ENCODE measurements at places on chromosomes 6 and 20.

DNA sequence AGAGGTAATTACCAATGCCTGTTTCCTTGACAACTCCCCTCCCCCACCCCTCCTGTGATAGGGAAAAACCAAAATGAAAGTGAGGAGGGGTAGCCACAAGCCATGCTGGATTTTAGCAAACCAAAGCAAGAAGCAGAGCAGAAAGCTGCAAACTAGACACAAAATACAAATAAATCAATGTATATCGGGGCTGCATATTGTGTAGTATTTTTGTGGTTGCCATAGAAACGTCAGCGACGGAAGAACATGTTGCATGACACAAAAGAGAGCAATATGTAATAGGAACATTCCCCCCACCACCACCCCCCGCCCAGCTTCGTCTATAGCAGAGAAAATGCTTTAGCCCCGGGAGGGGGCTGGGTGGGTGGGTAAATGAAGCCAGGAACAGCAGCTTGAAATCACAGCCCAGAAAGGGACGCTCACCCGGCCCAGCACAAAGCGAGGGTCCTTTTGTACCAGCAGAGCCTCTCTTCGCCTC lies 548 bp downstream of the AGPAT4 start:
- peaks cover 15% of the 10 kb centered on the region for H3K4me1 ChIP-seq
- H3K4me3 ChIP-seq: peak overlapping the region; percentile 44
- H3K27ac ChIP-seq: peak overlapping the region; percentile 84

- H3K27me3 ChIP-seq: no peaks in the 10 kb centered on the region
- no peaks in the 10 kb centered on the region for H3K36me3 ChIP-seq
Measured at GRCh38 chr6:164007881-164008280, 593.4 kb downstream of the QKI start.

DNA sequence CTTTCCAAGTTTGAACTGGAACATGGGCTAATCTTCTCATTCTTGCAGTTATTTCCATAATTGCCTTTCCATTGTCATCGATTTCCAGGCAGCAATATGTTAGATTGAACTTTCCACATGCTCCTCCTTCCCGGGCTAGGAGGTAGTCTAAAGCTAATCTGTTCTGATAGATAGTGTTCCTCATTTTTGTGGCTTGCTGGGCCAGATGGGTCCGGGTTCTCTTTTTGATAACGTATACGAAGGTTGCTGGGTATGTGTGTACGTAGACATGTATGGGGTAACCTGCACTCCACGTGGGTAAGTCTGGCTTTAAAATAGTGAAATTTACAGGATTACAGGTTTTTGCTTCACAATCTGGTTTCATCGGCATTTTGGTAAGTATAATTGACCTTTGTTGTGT lies 14.0 kb upstream of the GMPR start:
- H3K4me1 ChIP-seq: peaks cover 7% of the 10 kb centered on the region
- H3K36me3 ChIP-seq: no peaks in the 10 kb centered on the region
- no peak for DNase-seq
- no peak overlapping the region for H3K27ac ChIP-seq
- no peak overlapping the region for H3K4me3 ChIP-seq

DNA sequence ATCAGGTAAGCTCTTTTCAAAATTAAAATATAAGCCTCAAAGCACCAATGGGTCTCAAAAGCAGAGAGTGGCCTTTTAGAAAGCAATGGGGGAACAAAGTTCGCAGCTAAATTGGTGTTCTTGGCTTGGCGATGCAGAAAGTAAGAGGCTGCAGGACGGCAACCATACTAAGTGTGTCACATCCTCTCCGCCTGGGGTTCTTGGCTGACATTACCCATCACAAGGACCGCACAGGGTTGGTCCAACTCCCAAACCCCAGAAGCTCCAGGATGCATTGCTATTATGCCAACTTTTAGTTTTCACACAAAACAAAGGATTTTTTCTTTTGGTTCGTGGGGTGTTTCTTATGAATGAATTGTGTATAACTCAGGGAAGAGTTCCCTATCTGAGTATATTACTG lies 124.8 kb downstream of the PRKN start:
- H3K4me1 ChIP-seq: no peaks in the 10 kb centered on the region
- no peaks in the 10 kb centered on the region for H3K27me3 ChIP-seq
- no peak overlapping the region for H3K4me3 ChIP-seq
- H3K36me3 ChIP-seq: no peaks in the 10 kb centered on the region

DNA sequence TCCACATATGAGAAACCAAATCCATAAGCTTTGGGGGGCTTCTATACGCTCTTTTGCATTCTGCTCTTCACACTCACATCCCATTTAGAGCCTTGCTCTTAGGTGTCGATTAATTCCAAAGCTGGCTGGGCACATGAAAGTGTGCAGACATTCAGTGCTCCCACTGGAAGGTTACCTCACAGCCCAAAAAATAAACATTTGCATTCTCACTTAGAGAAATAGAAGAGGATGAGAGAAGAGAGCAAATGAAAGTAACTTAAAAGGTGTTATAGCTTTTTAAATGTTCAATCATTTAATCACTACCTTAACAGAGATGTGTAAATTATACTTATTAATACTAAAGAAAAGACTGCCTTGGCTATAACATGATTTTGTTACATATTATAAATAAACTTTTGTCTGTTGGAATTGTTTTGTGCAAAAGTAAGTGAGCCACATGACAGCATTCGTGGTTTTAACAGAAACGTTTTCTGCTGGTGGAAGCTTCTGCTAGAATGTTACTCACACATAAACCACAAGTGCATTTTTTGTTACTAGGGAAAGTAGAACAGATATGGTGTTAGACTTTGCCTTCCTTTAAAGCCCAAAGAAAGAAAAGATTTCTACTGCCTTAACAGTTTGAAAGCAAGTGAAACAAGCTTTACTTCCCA lies 116.7 kb downstream of the SIM1 start:
- no peaks in the 10 kb centered on the region for H3K36me3 ChIP-seq
- DNase-seq: peak; percentile 60
- H3K4me1 ChIP-seq: peaks cover 55% of the 10 kb centered on the region
- no peak overlapping the region for H3K4me3 ChIP-seq
- H3K27ac ChIP-seq: peak overlapping the region; percentile 92

DNA sequence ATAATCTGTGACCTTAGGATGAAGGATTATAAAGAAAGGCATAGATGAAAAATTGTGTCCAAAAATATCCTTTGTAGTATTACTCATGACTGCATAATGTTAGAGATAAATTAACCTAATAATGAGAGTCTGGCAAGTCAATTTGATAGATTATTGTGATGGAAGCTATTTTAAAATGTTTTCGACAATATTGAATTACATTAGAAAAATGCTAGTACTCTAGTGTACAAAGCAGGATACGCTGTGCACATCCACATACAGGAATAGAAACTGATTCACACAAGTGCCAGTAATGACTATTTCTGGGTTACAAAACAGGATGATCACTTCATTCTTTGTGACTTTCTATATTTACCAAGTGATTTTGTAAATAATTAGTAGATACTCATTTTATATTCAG lies 3.3 kb downstream of the SLC17A2 start:
- no peaks in the 10 kb centered on the region for H3K27me3 ChIP-seq
- H3K27ac ChIP-seq: no peak overlapping the region
- no peaks in the 10 kb centered on the region for H3K36me3 ChIP-seq
- H3K4me1 ChIP-seq: no peaks in the 10 kb centered on the region
- DNase-seq: no peak

- peaks cover 10% of the 10 kb centered on the region for H3K27me3 ChIP-seq
- H3K4me3 ChIP-seq: no peak overlapping the region
- no peak overlapping the region for H3K27ac ChIP-seq
- no peaks in the 10 kb centered on the region for H3K4me1 ChIP-seq
- H3K36me3 ChIP-seq: no peaks in the 10 kb centered on the region
Measured at GRCh38 chr20:33211817-33212424, 5.2 kb upstream of the BPIFA3 start.

GRCh38 chr6:166581091-166581511 lies 5.4 kb downstream of the RAMACL start:
- no peaks in the 10 kb centered on the region for H3K27me3 ChIP-seq
- H3K27ac ChIP-seq: peak overlapping the region; percentile 43
- peaks cover 13% of the 10 kb centered on the region for H3K4me1 ChIP-seq
- no peaks in the 10 kb centered on the region for H3K36me3 ChIP-seq
- no peak overlapping the region for H3K4me3 ChIP-seq

GRCh38 chr6:116354236-116354635 lies 16.5 kb upstream of the DSE start:
- H3K4me3 ChIP-seq: no peak overlapping the region
- peaks cover 11% of the 10 kb centered on the region for H3K4me1 ChIP-seq
- no peak overlapping the region for H3K27ac ChIP-seq
- H3K27me3 ChIP-seq: no peaks in the 10 kb centered on the region

DNA sequence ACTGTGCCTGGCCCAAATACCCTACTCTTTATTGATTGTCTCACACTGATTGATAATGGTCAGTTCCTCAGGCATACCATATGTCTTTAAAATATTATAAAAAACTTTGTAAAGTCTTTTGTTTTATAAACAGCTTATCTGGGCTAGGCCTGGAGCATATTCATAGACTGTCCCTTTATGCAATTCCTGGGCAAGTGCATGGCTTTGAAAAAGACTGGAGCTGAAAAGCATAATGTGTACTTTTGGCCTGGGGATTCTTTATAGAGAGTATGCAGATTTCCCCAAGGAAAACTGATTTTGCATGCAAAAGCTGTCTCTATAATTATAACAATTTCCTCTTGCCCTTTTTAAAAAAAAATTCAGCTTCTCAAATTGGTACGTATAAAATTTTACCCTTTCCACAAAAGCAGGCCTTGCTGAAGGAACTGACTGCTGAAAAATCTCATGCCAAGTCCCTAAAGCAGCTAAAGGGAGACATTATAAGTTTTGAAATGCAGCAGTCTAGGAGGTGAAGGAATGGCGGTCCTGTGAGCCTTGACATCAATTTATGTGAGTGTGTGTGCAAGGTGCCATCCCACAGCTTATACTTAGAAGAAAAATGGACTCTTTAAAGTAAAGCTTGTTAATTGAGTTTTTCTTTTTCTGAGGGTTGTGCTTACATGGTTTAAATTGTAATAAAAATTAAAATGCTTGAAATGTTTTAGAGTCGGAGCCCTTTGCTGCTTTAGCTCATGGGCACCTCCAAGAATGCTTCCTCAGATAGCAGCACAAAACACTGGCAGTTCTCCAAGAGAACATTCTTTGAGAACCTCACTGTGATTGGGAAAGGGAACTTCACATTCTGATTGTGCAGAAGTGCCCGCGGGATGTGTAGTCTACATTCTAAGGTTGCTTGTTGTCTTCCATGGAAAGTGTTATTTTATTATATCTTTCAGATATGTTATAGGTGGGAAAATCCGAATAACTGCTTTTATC lies 43.9 kb downstream of the PLCB4 start:
- no peaks in the 10 kb centered on the region for H3K36me3 ChIP-seq
- peak; percentile 53 for DNase-seq

DNA sequence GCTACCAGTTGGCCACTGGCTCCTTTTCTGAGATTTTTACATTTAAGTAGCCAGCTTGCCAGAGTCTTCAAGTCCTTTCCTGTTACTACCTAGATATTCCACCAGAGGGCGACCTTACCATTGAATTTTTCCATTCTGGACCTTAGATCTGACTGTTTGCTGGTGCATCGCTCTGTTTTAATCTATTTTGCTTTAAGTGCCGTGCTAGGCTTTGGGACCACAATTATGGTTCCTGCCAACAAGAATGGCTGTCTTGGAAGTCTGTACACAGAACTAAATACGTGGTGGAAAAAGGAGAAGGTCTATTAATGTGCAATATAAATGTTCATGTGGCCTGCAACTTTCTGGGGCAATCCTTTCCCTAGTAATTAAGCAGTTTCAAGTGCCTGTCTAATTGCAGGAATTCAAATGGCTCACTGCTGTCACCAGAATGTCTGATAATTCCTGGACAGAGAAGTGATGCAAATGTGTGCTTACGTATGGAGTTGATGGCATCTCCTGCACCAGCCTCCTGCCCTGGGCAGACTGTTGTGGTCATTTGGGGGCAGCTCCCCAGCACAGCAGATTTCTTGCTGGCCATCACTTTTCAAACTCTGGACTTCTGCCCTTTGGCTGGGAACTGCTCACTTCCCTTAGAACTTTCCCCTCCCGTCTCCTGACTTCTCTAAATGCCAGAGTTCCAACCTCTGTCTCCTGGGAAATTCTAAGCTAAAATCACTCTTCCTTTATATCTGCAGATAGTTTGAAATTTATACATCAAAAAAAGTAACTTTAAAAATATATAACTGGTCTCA lies 5.6 kb upstream of the HLA-DOA start:
- no peaks in the 10 kb centered on the region for H3K36me3 ChIP-seq
- peaks cover 31% of the 10 kb centered on the region for H3K27me3 ChIP-seq
- no peaks in the 10 kb centered on the region for H3K4me1 ChIP-seq
- DNase-seq: peak; percentile 58
- H3K4me3 ChIP-seq: no peak overlapping the region

- no peaks in the 10 kb centered on the region for H3K36me3 ChIP-seq
- DNase-seq: peak; percentile 25
- H3K27ac ChIP-seq: no peak overlapping the region
Measured at GRCh38 chr20:57835588-57836455, 126.0 kb upstream of the PMEPA1 start.

DNA sequence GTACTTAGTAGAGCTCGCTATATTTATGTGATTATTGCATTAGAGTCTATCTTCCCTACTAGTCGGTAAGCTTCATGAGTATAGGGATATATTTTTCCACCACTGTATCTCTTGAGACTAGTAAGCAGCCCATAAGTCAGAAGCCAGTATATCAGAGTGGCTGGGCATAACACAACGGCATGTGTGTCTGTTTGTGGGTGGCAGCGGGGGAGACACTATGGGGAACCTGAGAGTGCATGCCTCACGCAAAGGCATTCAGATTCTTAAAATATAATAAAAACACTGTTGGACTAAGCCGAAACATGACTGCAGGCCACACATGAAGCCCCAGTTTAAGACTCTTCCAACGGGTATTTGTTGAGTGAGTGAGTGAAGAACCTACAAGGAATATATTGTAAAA lies 8.0 kb downstream of the KCNS1 start:
- DNase-seq: peak; percentile 86
- H3K36me3 ChIP-seq: no peaks in the 10 kb centered on the region
- H3K27ac ChIP-seq: peak overlapping the region; percentile 73
- peaks cover 64% of the 10 kb centered on the region for H3K4me1 ChIP-seq

GRCh38 chr20:62382306-62383198 lies 4.4 kb upstream of the RPS21 start:
- peaks cover 33% of the 10 kb centered on the region for H3K36me3 ChIP-seq
- H3K4me1 ChIP-seq: peaks cover 22% of the 10 kb centered on the region
- H3K4me3 ChIP-seq: no peak overlapping the region

GRCh38 chr6:56594699-56595098 lies 48.0 kb downstream of the DST start:
- H3K27ac ChIP-seq: no peak overlapping the region
- peaks cover 85% of the 10 kb centered on the region for H3K36me3 ChIP-seq
- no peaks in the 10 kb centered on the region for H3K4me1 ChIP-seq

- H3K36me3 ChIP-seq: no peaks in the 10 kb centered on the region
- no peaks in the 10 kb centered on the region for H3K4me1 ChIP-seq
- DNase-seq: no peak
- no peak overlapping the region for H3K27ac ChIP-seq
- H3K27me3 ChIP-seq: no peaks in the 10 kb centered on the region
Measured at GRCh38 chr6:67908379-67908778, 726.7 kb upstream of the ADGRB3 start.

DNA sequence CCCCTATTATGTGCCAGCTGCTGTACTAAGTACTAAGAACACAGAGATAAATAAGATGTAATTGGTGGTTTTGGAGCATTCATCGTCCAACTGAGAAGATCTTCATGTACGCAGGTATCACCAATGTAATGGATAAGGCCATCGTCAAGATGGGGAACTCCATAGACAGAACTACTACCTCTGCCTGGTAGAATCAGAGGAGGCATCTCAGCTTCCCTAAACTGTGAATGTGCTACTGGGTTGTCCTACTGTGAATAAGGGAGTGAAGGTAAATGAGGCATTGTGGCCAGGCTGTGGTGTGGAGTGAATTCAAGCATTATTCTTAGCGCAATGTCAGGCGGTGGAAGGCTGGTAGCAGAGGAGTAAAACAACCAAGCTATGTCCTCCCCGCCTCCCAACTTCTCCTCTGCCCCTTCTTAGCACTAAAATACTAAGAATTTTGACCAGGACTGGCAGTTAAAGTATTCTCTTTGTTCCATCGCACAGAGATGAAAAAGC lies 68.2 kb downstream of the TBC1D7 start:
- H3K36me3 ChIP-seq: no peaks in the 10 kb centered on the region
- H3K4me1 ChIP-seq: no peaks in the 10 kb centered on the region
- H3K4me3 ChIP-seq: no peak overlapping the region
